Colonic mucosa (tissue), 4 donors: ENCODE measurements at places on chromosomes 12 and 14. TPM values are rescaled to one million over a fixed set of nuclear protein-coding genes. Genes with fewer than 3 reads are reported as not detected.

- DNase-seq = no peak
Measured at GRCh38 chr14:100282766-100283419, 23.4 kb downstream of the SLC25A29 start.

DNA sequence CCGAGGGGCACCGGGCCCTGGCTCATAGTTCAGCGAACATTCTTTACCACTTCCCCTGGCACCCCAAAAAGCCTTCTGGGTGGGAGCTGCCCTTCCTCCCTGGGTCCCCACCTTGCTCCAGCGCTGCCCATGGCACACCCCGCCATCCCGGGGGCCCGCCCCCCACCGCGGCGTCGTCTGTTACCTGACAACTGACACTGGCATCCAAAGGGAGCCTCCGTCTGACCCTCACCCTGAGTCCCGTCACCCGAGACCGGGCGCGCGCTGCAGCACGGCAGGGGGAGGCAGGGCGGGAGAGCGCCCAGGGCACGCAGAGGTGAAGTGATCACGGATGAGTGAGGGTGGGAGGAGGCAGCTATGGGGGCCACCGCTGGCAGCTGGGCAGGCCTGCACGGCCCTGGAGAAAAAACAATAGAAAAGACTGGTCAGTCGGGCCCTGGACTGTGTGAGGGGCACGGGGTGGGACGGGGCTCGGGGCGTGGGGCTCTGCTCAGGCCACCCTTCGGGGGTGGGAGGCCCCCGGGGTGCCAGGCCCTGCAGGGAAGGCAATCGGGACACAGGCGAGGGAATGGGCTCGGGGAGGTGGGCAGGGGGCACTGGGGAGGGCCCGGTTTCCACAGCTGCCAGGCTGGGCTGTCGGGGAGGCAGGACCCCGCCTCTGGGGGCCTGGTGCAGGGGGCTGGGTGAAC, 40.7 kb downstream of the BCL11B start:
- no peak for DNase-seq

- DNase-seq = peak; percentile 72
Measured at GRCh38 chr12:108768591-108769500, 37.5 kb upstream of the CORO1C start.

DNA sequence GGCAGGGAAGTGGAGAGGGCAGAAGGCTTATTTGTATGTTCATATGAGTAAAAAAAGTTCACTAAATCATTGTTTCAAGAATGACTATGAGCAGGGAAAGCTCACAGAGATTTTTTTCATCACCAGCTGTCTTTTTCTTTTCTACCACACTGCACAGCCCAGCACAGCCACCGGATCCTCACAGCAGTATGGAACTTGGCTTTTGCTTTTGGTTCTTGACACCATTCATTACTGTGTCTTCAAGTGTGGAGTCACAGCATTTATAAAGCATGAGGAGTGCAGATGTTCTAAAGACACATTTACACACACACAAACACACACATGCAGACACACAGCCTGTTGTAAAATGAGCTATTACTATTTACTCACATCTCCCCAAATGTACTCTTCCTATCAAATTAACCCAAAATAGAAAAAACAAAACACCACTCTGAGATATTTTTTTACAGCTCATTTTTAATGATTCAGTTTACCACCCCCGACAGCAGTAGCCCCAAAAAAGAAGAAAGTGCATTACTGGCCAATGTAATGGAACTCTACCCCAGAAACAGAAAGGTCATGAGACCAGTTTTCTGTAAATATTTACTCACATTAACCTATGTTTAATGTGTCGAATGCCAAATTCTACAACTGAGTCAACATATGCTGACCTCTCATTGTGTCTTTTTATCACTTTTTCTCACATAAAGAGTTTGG, 60.5 kb downstream of the BTG1 start:
- DNase-seq = no peak

GRCh38 chr14:50497351-50497750, 35.0 kb downstream of the MAP4K5 start:
- DNase-seq = no peak

- no peak for DNase-seq
Measured at GRCh38 chr12:43893670-43894069, 57.8 kb downstream of the TMEM117 start.

- DNase-seq = no peak
Measured at GRCh38 chr12:86666316-86666715, 410.1 kb upstream of the MGAT4C start.

DNA sequence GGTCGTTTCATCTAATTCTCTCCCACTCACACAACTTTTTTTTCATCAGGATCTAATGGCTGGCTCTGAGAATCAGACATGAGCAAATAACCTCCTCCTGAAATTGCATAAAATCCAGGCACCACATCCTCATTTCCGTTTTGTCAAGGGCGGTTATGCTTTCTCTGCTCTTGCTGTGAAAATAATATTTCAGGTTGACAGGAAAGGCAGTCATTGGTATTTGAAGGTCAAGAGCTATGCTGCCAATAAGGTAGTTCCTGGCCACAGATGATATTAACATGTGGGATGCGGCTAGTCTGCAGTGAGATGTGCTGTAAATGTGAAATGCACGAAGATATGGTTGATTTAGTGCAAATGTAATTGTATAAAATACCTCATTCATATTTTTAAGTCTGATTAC, 870.2 kb upstream of the TMEM132C start:
- DNase-seq = no peak

DNA sequence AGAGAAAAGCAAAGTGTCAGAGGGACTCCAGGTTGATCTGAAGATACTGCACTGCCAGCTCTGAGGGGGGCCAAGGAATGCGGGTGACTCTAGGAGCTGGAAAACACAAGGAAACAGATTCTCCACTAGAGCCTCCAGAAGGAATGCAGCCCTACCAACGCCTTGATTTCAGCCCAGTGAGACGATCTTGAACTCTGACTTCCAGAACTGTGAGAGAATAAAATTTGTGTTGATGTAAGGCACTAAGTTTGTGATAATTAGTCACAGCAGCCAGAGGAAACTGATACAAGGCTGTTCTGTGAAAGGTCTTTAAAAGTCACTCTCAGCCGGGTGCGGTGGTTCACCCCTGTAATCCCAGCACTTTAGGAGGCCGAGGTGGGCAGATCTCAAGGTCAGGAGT, 34.2 kb downstream of the CKAP4 start:
- no peak for DNase-seq

DNA sequence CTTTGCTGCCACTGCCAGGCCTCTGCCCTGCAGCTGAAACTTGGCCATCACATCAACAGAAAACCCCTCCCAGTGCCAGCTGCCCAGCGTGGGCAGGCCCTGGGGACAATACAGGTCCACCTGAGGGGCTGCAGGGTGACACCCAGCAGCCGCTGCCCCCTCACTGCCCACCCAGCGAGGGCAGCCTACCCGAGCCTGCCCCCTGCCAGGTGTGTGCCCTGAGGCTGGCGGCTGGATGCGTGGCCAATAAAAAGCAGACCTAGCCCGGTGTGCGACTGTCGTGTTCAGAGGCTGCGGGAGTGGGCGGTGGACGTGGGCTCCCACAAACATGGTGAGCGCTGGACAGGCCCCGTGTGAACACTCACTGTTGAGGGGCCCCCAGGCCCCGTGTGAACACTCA, 4.7 kb upstream of the ADSS1 start:
- no peak for DNase-seq

The SLCO1C1 gene
- total RNA-seq = 0.35 TPM

DNA sequence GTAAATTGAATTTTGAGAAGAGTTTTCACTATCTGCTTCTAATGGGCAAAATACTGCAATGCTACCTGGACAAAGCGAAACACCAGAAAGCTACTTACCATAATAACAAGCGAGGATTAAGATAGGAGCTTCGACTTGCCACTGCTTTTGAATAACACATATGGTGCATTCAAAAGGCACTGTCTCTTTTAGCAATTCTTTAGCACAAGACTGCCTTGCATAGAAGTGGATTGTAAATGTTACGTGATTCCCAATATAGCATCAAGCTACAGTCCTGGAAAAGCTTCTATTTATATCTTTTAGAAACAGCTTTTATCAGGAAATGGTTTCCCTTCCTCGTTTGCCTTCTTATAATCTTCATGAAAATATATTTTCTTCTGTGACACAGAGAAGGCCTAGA, 258.7 kb upstream of the PDE3A start:
- DNase-seq = no peak

The DPY19L2 gene
- total RNA-seq = 1.9 TPM

DNA sequence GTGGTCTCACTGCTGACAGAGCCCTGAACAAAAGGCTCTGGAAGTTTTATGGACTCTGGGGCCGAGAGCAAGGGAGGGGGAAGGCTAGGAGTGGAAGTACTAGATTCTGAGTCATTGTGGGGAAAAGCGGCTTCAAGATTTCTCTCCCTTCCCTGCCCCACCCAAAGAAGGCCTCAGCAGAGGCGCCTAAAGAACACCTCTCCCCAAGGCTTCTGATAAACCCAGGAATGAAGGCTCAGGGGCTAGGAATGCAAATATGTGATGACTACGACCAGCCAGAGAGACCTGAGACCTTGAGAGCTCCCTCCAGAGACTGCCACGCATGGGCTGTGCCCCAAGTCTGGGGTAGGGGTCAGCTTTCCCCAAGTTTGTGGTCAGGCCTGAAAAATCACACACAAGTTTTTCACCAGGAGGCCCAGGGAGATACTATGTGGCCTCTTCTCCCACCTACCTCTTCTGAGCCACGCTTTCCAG, 130.7 kb upstream of the HIF1A start:
- no peak for DNase-seq

DNA sequence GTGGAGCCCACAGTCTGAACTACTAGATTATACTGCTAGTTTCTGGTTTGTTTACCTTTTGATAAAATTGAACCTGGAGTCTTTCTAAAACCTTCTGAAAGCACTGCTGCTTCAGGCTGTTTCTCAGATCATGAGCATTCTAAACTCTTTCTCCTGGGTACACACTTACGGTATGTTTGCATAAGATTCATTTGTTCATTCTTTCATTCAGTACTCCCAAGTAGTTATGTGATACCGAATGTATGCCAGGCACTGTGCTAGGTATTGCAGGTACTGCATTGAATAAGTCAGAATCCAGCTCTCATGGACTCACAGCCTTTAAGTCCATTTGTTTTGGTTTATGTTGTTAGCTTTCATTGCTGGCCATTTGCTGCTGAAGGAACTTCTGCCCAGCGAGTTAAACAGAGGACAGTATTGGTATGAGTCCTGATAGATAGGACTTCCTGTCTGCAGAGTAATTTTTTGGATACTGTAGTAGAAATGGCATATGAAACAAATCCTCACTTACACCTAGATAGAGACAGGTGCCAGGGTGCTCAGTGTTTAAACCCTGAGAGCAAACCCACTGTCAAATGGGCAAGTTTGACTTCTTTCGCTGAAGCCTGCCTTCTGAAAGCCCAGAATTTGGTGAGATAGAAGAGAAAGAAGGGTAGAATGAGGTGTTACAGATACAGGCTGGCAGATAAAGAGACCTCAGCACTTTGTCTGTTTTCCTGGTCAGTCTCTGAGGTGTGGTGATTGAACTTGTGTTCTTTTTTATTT, 2.1 kb downstream of the SUSD6 start:
- no peak for DNase-seq

GRCh38 chr12:2614341-2614740, 180.4 kb upstream of the FKBP4 start:
- no peak for DNase-seq

DNA sequence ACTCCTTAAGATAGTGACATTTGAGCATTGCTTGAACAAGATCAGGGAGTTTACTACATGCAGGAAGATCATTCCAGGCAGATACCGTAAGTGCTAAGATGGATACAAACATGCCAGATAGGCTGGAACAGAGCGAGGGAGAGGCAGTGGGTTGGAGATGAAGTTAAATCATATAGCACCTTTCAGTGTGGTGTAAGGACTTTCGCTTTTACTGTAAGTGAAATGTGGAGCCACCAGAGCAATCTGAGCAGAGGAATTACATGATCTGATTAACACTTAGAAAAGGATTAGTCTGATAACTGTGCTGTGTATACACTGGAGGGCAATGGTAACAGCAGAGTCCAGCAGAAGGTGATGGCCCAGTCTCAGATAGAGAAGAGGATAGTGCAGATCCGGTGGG, 163.0 kb upstream of the SSTR1 start:
- DNase-seq = no peak

The BCL2L14 gene
- total RNA-seq = 48.6 TPM

DNA sequence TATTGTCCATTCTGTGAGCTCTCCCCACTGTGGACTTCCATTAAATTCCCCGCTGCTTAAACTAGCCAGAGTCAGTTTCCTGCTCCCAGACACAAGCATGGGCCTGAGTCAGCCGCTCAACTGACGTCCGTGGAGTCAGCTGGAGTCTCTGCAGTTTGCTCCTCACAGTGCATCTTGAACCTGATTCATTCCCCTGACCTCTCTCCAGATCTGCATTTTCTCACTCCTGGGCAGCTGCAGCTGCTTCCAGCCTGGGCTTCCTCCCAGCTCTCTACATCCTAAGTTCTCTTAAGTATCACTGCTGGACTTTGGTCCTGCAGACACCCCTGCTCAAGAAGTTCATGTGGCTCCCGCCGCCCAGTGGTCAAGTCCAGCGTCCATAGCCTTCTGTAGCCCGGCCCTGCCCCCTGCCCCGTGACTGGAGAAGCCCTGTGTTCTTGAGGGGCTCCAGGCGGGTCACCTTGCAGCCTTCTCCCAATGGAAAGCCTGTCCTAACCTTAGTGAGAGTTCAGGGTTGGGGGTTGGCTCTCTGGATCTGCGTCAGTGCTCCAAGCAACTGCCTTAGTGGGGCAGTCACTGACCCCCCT, 20.0 kb downstream of the NFKBIA start:
- peak; percentile 68 for DNase-seq

DNA sequence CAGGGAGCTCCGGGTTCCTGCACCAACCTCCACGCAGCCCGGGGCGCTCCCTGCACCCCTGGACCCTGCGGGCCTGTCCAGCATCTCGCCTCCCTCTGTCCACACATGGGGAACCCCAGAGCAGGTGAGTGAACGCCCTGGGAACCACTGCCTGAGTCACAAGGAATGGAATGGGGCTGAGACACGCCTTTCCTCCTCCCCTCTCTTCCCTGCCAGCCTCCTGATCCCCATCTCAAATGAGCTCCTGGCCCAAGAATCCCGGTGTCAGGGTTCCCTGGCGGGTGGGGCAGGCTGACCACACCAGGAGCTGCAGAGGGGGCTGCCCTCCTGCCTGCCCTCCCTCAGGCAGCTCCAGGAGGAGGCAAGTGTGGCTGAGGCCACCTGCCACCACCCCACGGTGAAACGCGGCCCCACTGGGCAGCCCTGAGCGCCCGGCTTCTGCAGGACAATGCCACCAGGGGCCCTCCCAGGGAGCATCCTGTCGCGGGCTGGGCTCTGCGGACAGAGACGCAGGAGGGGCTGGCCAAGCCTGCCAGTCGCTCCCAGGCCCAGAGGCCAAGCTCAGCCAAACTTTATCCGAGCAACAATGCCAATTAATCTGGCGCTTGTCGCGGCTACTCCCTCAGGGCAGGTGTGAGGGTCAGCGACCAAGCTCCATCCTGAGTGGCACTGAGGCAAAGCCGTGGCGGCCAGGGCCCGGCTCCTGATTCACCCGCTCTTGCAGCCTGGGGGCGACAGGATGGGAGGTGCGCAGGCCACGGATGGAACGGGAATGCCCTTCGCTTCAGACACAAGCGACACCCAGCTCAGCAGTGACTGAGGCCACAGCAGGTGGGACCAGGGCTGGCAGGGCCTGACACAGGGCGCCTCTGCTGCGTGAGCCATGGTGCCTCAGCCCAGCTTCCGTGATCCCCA, 44.3 kb downstream of the GALNT9 start:
- DNase-seq = no peak
